Fibroblast of mammary gland (primary cell): ENCODE measurements at places on chromosomes 2 and 18.

- DNase-seq, result no peak
These were observed 78.1 kb upstream of the LAPTM4A start for GRCh38 chr2:20129331-20130159.

DNA sequence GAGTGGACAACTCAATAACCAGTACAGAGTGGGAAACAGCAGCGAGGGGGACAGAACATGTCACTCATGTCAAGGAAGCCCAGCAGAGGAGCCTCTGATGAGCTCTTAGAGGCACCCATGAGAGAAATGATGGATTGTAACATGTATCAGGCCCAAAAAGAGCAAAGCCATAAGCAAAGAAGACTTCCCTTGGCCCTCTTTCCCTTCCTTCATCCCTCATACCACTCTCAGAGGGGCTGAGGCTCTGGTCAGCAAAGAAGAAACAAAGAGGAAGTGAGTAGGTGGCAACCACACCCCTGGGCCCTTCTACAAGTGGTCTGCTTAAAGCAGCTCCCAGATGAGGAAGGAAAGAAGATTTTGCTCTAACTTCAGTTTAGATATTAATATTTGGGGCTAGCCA is 112.8 kb downstream of the CDC42EP3 start:
- no peak for DNase-seq

- no peak for DNase-seq
These were observed 221.7 kb downstream of the PAX3 start for GRCh38 chr2:222076973-222077690.

- peak; percentile 60 for DNase-seq
These were observed 129.8 kb downstream of the BCL2L11 start for GRCh38 chr2:111250448-111251030.

DNA sequence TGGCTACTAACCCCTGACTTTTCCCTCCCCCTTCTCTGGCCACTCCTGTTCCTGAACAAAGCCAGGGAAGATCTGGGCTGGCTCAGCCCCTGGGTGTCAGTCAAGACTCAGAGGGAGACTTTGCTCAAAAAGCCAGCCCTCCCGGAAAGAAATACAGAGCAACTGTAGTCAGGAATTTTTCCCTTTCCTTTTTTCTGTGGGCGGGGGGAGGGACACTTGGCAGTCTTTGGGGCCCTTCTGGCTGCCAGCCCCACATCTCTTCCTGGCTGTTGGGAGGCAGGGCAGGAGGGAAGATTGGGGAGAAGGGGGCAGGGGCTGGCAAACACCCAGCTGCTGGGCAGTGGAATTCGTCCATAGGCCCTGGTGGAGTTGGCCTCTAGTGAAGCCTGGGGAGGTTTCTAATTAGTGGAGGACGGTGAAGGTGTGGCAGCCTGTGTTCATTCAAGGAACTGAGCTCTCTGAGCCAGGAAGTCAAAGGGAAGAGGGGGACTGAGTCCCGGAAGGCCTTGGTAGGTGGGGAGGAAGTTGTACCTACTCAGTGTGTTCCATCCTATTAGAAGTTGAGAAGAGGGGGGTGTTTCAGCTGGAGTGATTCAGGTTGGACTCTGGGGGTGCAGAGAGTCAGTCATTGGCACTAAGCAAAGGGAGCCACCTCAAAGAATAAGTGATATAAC is 10.9 kb downstream of the IGFBP2 start:
- no peak for DNase-seq

DNA sequence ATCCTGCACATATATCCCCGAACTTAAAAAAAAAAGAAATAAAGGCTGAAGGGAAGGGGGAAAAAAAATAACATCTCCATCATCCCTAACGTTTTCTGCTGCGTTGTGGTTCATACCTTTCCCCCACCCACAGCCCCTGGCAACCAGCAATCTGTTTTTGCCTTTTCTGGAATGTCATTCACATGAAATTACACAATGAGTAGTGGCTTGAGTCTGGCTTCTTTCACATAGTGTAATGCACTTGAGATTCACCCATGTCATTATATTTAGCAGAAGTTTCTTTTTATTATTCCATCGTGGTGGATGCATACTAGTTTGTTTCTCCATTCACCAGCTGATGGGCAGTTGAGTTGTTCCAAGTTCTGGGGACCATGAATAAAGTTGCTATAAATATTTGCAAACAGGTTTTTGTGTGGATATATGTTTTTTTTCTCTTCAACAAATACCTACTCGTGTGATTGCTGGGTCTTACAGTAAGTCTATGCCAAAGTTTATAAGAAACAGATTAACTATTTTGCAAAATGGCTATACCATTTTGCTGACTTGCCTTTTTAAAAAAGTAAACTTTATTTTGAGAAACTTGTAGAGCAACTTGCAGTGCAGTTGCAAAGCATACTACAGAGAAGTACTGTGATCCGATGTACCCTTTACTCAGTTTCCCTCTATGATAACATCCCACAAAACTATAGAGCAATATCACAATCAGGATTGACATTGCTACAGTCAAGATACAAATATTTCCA is 322.5 kb downstream of the LPIN1 start:
- DNase-seq, result no peak

- no peak for DNase-seq
These were observed 625 bp downstream of the LYPD6 start for GRCh38 chr2:149331023-149331400.

- no peak for DNase-seq
These were observed 95.9 kb downstream of the KCNJ3 start for GRCh38 chr2:154794406-154794805.

- peak; percentile 89 for DNase-seq
These were observed 15.2 kb downstream of the BCL2L11 start for GRCh38 chr2:111135910-111136297.

- no peak for DNase-seq
These were observed 369.8 kb upstream of the SOX11 start for GRCh38 chr2:5322396-5322795.

DNA sequence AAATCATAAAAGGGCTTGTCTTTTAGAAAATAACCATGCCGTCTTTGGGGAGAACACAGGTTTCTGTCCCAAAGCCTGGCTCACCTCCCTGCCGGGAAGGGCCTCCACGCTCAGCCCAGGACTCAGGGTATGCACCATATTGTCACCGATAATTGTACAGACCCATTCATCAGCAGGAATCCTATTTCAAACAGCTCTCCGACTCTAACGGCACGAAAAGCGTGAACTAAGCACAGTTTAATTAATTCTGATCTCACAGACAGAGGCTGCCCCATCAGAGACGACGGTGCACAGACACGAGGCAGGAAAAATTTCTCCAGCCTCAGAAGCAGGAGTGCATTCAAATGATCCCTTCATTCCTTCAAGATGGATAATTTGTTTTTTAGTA is 276.2 kb downstream of the MYCN start:
- DNase-seq, result no peak

GRCh38 chr2:85583667-85584353 is 421 bp upstream of the VAMP5 start:
- no peak for DNase-seq

DNA sequence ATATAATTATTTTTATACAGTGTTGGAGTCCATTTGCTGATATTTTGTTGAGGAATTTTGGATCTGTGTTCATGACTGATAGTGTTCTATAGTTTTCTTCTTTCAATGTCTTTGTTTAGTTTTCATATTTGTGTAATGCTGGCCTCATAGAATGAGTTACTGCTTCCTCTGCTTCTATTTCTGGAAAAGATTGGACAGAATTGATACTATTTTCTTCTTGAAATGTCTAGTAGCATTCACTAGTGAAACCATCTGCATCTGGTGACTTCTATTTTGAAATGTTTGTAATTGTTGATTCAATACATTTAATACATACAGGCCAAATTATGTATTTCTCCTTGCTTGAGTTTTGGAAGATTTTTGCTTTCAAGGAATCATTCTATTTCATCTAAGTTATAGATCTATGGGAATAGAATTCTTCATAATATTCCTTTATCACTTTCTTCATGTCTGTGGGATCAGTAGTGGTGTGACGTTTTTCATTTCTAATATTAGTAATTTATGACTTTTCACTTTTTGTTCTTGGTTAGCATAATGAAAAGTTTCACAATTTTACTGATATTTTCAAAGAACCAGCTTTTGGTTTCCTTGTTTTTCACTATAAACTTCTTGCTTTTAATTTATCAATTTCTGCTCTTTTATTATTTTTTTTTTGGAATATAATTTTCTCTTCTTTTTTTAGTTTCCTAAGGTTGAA is 509.9 kb upstream of the VRK2 start:
- no peak for DNase-seq

DNA sequence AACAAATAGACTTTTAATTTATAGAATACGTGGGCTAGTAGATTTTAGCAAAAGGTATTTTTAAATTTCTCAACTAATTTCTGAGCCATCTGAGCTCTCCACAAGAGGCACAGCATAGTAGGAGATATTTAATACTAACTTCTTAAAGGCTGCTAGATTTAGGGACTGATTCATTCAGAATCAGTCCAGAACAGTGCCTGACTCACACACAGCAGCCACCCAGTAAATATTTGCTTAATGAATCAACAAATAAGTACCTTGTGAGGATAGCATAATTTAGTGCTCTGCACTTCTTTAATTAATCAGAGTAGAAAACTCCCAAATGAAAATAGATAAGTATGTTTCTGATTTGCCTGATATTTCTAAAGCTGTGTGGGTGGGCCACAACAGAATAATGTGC is 35.6 kb upstream of the SYT4 start:
- peak; percentile 30 for DNase-seq

DNA sequence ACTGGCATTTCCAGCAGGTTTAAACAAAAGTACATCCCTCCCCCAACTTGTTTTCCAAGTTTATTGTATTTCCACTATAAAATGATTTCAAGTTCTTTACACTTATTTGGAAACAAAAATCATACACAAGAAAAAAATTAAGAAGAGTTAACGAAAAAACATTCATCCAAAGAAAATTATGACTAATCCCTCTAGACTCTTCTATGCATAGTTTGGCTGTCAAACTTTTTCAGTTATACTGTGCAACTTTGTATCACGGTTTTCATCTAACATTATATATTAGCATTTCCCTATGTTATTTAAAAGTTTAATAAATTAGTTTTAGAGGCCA is 627 bp downstream of the WDCP start:
- DNase-seq, result peak; percentile 10

GRCh38 chr18:75164479-75164878 is 44.5 kb downstream of the PTGR3 start:
- DNase-seq, result no peak

- DNase-seq, result peak; percentile 56
These were observed 75.8 kb downstream of the KIDINS220 start for GRCh38 chr2:8761529-8762164.

DNA sequence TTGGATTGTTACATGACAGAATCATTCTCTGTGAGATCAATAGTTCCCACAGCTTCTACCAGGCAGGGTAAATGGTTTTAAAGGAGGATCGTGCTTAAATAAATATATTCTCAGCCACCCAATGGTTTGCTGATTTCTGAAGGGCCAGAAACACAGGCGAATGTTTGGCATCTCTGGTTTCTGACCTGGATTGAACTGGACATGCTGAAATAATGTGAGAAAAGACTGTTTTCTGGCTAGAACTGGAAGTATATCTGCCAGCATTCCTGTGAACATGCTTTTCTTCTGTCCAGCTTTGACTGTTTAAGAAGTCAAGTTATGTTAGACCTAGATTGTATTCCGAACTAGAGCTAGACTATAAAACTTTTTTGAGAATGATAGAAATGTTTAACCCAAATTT is 77.1 kb upstream of the COL3A1 start:
- peak; percentile 78 for DNase-seq

GRCh38 chr2:229346816-229347540 is 75.9 kb upstream of the PID1 start:
- peak; percentile 63 for DNase-seq

DNA sequence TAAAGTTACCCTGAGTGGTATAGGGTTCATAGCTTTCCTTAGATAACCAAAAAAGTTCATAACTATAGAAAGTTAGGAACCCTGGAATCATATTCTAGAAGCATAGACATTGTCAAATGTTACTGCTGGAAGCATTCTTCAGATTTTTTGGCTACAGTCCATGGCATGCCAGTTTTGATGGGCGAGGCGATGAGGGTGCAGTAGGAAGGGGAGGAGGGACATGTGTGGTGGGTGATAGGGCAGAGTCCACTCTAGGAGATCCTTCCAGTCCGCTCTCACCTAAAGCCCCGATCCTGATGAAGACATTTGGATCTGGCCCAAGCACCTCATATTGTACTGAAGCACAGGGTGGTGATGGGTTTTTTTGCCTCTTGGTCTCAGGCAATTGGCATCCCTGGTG is 91.8 kb downstream of the HRH4 start:
- DNase-seq, result no peak
